ENCODE measurements at places on chromosomes 16 and 17. TPM values are rescaled to one million over a fixed set of nuclear protein-coding genes. Genes with fewer than 3 reads are reported as not detected.

ARHGDIG gene
- total RNA-seq, result 102 TPM

- DNase-seq, result no peak
Observed at GRCh38 chr16:84725481-84726078, 25.8 kb downstream of the USP10 start.

DNA sequence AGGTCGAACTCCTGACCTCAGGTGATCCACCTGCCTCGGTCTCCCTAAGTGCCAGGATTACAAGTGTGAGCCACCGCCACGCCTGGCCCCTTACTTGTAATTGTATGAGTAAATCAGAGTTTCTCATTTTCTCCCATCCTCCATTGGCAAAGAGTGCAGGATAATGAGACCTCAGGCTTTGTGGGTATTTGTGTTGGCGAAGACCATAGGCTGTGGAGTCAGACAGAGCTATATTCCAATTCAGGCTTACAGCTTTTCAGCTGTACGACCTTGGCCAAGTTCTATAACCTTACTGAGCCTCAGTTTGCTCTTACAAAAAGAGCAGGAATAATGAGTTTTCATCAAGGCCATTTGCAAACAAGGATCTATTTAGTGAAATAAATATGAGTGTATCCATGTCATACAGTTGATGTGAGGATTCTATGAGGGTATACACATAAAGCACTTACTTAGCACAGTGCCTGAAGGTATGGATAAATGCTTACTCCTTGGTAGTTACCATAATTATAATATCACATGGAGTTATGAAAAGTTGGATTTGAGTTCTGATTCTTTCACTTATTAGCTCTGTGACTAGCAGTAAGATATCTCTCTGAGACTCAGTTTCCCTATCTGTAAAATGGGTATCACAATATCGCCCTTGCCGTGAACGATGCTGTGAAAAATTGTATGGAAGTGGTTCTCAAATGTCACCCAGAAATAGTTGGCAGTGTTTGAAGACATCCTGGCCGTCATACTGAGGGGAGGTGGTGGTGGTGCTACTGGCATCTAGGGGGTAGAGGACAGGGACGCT, 25.6 kb upstream of the CPPED1 start:
- DNase-seq, result no peak

GRCh38 chr16:20380782-20381181, 23.8 kb downstream of the PDILT start:
- peak; percentile 56 for DNase-seq

ATF7IP2 gene
- total RNA-seq, result 15.8 TPM

- DNase-seq, result no peak
Observed at GRCh38 chr17:45298546-45299285, 18.1 kb downstream of the MAP3K14 start.

CCR7 gene
- total RNA-seq, result 0.26 TPM

DNA sequence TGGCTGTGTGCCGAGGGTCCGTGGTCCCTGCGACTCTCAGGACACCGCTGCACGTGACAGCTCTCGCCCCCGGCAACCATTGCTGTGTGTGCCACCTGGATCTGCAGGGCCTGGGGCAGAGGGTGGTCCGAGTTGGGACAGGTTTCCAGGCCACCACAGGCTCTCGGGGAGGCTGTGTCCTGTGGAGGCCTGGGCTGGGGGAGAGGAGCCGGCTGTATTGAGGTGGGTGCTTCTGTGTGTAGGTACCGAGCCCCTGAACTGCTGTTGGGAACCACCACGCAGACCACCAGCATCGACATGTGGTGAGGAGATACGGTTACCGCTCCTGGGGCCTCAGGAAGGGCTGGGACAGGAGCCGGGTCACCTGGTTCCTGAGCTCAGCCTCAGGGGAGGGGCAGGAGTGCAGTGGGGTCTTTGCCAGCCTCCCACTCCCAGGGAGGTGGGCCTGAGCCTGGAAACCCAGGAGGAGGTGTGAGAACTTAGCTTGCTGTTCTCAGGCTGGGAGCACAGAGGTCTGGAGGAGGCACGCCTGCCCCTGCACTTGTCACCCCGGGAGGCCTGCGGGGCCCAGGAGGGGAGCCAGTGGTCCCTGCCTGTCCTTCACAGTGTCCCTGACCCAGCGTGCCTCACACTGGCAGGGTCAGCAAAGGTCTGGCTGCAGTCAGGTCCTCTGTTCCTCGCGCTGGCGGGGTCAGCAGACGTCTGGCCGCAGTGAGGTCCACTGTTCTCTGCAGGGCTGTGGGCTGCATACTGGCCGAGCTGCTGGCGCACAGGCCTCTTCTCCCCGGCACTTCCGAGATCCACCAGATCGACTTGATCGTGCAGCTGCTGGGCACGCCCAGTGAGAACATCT, 7.3 kb downstream of the SPATA2L start:
- DNase-seq, result no peak

- no peak for DNase-seq
Observed at GRCh38 chr16:51569203-51569931, 418.3 kb upstream of the SALL1 start.

PRDM7 gene
- total RNA-seq, result not detected

CA4 gene
- 18.8 TPM for total RNA-seq

GRCh38 chr16:53937161-53937880, 233.4 kb downstream of the FTO start:
- no peak for DNase-seq

GRCh38 chr16:69465881-69466280, 41.5 kb downstream of the CYB5B start:
- no peak for DNase-seq

GRCh38 chr16:17519101-17519955, 48.6 kb upstream of the XYLT1 start:
- no peak for DNase-seq

DNA sequence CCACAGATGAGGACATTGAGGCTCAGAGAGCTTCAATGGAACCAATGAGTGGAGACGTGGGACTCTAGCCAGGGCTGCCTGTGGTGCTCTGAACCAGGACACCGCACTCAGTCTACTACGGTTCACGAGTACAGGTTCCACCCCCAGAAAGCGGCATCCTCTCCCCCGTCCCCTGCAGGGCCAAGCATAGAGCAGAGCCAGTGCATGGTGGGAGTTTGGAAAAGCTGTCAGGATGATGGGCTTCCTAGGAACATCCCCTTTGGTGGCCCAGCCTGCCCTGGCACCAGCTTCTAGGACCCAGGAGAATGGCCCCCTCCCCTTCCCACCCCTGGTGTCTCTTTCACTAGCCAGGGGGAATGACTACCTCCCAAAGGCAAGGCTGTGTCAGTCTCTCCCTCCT, 8.4 kb downstream of the ZNF319 start:
- DNase-seq, result no peak

DNA sequence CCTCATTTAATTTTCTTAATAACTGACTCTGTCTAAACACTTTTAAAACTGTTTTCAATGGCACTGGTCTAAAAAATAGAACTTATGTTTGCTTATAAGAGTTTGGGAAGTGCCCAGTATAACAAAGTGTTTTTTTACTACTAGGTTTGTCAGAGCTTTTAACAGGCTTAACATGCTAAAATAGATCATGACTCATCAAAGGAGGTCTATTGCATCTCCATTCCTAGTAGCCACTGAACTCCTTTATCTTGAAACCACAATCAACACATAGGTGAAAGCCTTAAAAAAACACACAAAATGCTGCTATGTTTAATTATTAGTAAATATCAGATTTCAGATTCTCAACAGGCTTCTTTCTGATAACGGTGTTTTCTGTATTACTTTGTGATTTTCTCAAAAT, 196.4 kb upstream of the KIF2B start:
- no peak for DNase-seq

GRCh38 chr16:29154676-29155121, 169.8 kb downstream of the LAT start:
- DNase-seq, result no peak

DNA sequence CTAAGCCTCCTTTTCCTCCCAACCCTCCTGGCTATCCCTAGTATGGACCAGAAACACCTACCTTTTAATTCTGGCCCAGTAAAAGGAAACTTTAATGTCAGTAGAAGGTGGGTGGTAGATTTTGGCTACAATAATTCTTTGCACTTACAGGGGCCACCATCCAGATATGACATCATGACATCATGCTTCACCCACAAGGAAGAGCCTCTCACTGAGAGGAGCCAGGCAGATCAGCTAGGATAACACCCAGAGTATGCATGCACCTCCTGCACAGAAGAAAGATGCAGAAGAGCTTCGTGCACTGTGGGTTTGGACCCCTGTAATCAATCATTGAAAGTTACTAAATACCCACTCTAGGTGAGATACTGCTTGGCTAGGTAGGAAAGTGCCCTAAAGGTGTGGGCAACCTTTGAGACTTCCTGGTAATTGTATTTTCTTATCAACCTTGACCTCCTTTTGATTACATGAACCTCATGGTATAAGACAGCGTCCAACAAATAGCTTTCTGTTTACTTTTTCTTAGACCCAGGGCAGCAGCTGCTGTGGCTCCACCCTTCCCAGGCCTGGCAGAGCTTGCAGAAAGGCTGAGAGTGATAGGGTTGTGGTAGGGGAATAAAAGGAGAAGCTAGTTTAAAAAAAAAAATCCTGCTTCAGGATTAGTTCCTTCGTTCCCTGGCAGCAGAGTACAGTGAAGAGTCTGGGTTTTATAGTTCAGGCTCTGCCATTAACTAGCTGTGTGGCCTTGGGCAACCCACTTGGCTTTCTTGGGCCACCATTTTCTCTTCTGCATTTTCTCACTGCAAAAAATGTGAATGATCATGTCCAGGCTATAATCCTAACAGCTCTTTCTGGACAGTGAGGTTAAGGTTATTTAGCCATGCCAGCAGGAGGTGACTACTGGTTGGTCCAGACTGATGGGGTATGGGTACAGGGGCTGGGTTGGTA, 6.2 kb downstream of the MAP3K14 start:
- DNase-seq, result peak; percentile 93

- no peak for DNase-seq
Observed at GRCh38 chr16:55222486-55222885, 101.5 kb upstream of the IRX6 start.

DNA sequence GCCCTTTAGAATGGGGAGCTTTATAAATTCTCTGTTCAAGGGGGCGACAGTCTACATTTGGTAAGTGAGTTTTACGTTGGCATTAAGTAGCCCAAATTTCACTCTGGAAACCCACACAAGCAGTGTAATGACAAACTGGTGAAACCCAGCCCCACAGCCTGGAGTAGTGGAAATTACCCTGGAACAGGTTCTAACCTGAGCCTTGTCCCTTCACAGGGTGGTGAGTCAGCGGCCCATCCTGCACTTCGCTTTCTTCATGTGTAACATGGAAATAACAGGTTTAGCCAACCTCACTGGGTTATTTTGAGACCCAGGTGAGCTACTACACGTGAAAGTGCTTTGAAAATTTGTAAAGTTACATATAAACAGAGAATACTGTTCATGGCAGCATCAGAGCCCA, 3.5 kb upstream of the TLCD3A start:
- no peak for DNase-seq

DNA sequence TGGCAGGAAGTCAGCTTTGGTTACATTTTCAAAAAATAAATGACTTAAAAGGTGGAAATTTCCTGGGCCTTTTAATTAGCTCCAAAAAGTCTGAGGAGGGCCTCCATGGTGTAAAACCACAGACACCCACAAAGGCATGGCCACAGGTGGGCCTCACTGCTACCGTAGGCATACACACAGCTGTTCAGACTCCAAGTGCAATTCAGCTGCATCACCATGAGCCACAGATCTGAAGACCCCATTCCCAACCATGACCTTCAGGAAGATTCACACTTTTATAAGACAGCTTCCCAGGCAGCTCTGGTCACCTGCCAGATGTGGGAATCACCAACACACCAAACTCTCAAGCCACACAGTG, 20.6 kb downstream of the CSNK2A2 start:
- DNase-seq, result no peak

DNA sequence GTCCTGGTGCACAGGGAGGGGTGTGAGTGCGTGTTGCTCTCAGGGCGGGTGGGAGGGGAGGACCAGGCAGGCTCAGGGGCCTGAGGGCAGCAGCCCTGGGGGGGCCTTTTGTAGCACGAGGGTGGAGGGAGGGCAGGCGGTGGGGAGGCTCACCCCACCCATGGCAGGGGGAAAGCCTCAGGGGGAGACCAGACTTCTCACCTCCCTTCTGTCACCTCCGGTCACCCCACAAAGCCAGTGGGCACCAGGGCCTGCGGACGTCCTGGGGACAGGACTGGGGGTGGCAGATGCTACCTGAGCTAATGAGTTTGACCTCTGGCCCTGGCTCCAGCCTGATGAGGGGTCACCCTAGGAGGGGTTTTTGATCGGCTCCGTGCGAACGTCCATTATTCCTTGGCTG, 39.0 kb downstream of the SOX8 start:
- DNase-seq, result no peak

DNA sequence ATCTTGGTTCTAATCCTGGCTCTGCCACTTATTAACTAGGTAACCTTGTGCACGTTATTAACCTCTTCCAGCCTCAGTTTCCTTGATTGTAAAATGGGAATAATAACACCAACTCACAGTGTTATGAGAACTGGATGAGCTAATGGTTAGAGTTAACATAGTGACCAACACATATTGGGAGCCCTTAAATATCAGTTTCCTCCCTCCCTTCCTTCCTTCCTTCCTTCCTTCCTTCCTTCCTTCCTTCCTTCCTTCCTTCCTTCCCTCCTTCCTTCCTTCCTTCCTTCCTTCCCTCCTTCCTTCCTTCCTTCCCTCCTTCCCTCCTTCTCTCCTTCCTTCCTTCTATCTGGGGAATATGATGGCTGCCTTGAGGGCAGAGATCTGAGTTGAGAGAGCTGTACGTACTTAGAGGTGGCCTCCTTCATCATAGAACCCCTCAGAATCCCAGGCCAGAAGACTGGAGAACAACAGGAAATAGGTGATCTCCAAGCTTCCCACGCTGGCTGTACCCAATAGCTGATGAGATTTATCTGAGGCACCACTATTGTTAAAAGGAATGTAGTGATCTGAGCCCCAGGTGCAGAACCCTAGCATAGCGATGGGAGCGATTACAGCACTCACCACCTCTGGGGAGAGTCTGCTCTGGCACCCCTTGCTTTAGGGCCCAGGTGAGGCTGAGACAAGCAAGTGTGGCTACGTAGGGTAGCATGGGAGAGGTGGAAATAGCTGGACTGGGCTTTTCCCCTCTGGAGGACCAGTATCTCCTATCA, 26.2 kb downstream of the CCR7 start:
- no peak for DNase-seq

DNA sequence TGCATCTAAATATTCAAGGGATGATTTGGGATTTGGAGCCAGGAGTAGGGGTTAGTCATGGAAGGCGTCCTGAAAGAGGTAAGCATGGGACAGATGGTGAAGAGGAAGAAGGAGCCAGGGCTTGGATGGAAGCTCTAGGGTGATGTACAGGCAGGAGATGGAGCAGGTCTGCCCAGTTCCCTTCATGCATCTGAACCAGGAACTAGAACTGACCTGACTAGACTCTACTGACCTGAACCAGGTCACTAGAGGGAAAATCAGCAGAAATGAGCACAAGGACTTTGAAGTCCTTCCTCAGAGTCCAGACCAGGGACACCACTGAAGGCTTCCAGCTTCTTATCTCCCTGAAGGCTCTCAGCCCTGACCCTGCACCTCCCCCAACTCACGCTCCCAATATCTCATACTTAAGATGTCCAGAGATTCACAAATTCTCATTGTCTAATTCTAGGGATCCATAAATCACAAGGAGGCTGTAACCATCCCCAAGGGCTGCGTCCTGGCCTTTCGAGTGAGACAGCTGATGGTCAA, 8.3 kb downstream of the GSDMA start:
- DNase-seq, result no peak

- peak; percentile 47 for DNase-seq
Observed at GRCh38 chr16:381012-381788, 578 bp downstream of the PGAP6 start.

GRCh38 chr17:28712705-28713415, 1.2 kb upstream of the PROCA1 start:
- DNase-seq, result no peak

SLC16A13 gene
- not detected for total RNA-seq

GRCh38 chr16:89575247-89576152, at the start of gene CPNE7:
Gene CPNE7, plus strand, starts transcription at chr16:89575758. Its CDS starts 140 bp downstream, at chr16:89575898.
- DNase-seq, result no peak
